ENCODE measurements at places on chromosomes 2 and 18.

- DNase-seq = peak; percentile 35
Observed at GRCh38 chr2:73070643-73071359, 711 bp downstream of the SFXN5 start.

GRCh38 chr2:172613040-172613439 lies 57.1 kb downstream of the PDK1 start:
- peak; percentile 15 for DNase-seq

GRCh38 chr2:148974095-148974494 lies 64.4 kb upstream of the LYPD6B start:
- no peak for DNase-seq

GRCh38 chr2:1873343-1873742 lies 129.0 kb upstream of the PXDN start:
- no peak for DNase-seq

- no peak for DNase-seq
Observed at GRCh38 chr2:191347881-191348280, 102.7 kb downstream of the MYO1B start.

- no peak for DNase-seq
Observed at GRCh38 chr2:195651046-195651445, 6.0 kb upstream of the SLC39A10 start.

GRCh38 chr2:174631009-174631981 lies 33.7 kb upstream of the WIPF1 start:
- DNase-seq = peak; percentile 71

- DNase-seq = no peak
Observed at GRCh38 chr2:192151853-192152252, 42.9 kb downstream of the TMEFF2 start.

GRCh38 chr2:216714376-216714775 lies 19.0 kb upstream of the IGFBP5 start:
- DNase-seq = no peak

GRCh38 chr18:9716780-9717563 lies 8.9 kb downstream of the RAB31 start:
- DNase-seq = no peak

- no peak for DNase-seq
Observed at GRCh38 chr2:23118313-23118712, 266.7 kb upstream of the KLHL29 start.

GRCh38 chr2:216445501-216445900 lies 33.2 kb downstream of the SMARCAL1 start:
- DNase-seq = no peak

GRCh38 chr2:123696799-123697410 lies 328.2 kb upstream of the CNTNAP5 start:
- no peak for DNase-seq

DNA sequence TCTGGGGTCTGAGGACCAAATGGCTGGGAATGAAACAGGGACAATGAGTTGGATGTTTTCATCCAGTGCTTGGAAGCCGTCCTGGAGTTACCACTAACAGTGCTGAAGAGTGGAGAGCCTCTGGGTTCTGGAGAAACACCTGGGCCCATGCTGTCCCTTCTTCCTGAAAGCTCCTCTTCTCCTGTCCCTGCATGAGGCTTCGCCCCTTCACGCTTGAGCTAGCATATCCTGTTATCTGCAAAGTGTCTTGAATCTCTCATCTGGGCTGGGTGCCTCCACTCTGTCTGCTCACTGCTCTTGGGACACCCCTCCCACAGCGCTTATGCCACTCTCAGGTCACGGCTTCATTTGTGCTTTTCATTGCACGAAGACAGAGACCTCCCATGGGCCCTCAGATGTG lies 154.5 kb downstream of the MYCN start:
- no peak for DNase-seq

DNA sequence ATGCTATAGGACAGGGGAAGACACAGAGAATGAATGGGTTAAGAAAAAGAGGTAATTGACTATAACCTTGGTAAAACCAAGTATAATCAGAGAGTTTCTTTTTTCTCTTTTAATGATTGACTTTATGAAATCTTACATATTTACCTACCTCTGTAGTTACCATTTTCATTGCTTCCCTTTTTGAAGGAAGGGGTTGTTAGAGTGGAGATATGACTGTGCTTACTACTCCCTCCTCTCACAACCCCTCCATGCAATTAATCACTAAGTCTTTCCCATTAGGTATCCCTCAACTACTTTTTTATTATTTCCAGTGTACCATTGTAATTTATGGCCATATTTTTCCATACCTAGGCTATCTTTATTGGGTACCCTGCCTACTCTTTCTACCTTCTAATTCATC lies 71.4 kb downstream of the WDR7 start:
- no peak for DNase-seq

GRCh38 chr2:181308766-181309515 lies 148.2 kb upstream of the ITGA4 start:
- no peak for DNase-seq

GRCh38 chr18:53971331-53971730 lies 253.1 kb downstream of the MBD2 start:
- no peak for DNase-seq

- DNase-seq = no peak
Observed at GRCh38 chr2:174334278-174334715, 457 bp upstream of the SP9 start.

All from umbilical cord (tissue), 2 donors.